ENCODE measurements at places on chromosomes 5 and 9.

DNA sequence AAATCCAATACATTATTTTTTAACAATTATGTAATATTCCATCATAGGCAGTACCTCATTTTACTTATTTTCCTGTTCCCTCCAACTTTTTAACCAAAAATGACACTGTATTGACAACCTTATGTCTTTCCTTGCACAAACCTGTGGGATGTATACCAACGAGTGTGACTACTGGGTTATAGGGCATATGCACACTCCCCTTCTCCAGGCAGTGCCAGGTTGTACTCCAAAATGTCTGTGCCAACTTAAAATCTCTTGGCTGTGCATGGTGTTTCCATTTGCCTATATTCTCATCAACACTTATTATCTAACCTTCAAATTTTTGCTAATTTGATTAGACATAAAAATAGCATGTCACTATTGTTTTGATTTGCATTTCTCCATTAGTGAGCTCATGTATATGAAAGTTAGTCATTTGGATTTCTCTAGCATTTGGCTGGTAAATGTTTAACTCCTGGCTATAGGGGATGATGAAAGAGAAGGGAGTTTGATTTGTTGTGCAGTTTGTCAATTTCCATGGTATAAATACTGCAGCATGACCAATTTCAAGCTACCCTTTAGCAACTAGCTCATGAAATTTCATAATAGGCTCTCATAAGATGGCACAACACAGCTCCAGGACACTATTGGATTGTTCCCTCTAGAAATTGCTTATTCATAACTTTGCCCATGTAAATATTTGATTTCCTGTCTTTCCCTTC lies 129.9 kb downstream of the BAAT start:
- DNase-seq = no peak

- DNase-seq = no peak
Measured at GRCh38 chr5:102893942-102894341, 138.8 kb downstream of the PAM start.

GRCh38 chr9:90815183-90815943 lies 13.7 kb downstream of the SYK start:
- DNase-seq = no peak

- DNase-seq = no peak
Measured at GRCh38 chr9:128142061-128142460, 7.2 kb upstream of the LCN2 start.

- no peak for DNase-seq
Measured at GRCh38 chr5:172487671-172488070, 33.3 kb upstream of the SH3PXD2B start.

- no peak for DNase-seq
Measured at GRCh38 chr9:101590901-101591300, 3.9 kb downstream of the PPP3R2 start.

- peak; percentile 96 for DNase-seq
Measured at GRCh38 chr9:133144142-133144903, 19.4 kb downstream of the GBGT1 start.
